ENCODE measurements at places on chromosomes 12 and 14.

DNA sequence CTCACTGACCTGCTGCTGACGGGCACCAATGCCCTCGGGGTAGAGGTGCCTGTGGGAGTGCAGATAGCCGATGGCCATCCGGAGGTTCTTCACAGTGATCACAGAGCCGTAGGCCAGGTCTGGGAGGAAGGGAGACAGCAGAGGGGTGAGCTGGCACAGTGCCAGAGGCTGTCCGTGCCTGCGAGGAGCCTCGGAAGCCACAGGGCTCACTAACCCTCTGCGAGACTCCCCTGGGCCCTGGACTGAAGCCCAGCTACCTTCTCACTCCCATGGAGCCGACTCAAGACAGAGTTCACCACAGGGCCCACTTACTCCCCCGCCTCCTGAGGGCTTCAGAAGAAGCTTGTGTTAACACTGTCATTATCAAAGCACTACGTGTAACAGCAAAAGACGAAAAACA, 24.5 kb downstream of the POMT2 start:
- no peak for DNase-seq

- no peak for DNase-seq
Measured at GRCh38 chr14:75577090-75577489, 1.3 kb upstream of the FLVCR2 start.

- no peak for DNase-seq
Measured at GRCh38 chr12:103735291-103735690, 105.7 kb downstream of the NT5DC3 start.

DNA sequence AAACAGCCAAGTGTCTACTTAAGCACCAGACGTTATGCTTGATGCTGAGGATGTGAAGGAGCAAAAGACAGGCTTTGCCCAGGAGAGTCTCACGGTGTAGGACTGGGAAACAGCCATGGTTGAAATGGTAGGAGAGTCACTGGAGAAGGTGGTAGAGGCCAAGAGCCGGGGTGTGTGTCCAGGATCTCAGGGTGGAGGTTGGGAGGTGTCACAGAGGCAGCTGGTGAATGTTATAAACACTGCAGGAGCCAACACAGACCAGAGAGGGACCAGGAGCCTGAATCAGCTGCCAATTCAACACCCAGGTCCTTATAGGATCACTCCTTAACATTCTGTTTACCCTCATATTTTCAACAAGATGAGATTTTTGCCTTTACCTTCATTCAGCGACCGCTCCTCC, 7.5 kb downstream of the NID2 start:
- no peak for DNase-seq

GRCh38 chr12:108342985-108343384, 3.9 kb upstream of the CMKLR1 start:
- no peak for DNase-seq

- no peak for DNase-seq
Measured at GRCh38 chr14:106787626-106788025, 1261.2 kb downstream of the TMEM121 start.

- peak; percentile 10 for DNase-seq
Measured at GRCh38 chr12:26233631-26234030, 38.3 kb downstream of the SSPN start.

DNA sequence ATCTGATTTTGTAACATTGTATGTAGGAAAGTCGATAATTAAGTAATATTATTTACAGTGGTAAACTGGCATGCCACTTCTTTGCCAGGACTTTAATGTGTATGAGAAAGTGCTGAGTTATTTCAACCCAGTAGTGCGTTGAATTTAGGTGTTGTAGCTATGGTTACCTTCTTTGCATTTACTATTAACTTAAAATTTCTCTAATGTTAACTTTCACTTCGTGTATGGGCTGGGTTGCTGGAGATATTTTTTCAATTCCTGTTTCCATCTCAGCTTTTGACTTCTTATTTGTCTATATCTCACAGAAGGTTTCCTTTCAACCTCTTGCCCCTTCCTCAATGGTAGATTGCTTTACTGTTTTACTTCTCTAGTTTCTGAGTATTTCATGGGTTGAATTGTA, 1345.6 kb downstream of the FSCB start:
- DNase-seq = no peak

- no peak for DNase-seq
Measured at GRCh38 chr12:120814903-120815429, 89.2 kb downstream of the SPPL3 start.

DNA sequence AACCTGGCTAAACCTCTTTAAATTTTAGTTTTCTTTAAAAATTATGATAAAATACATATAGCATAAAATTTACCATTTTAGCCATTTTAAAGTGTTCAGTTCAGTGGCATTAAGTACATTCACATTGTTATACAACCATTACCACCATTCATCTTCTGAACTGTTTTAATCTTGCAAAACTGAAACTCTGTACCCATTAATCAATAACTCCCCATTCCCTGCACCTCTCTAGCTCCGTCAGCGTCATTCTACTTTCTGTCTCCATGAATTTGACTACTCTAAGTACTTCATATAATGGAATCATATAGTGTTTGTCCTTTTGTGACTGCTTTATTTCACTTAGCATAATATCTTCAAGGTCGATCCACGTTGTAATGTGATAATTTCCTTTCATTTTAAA, 75.8 kb upstream of the DDHD1 start:
- no peak for DNase-seq

GRCh38 chr12:94982456-94982855, 21.0 kb downstream of the NDUFA12 start:
- DNase-seq = no peak

DNA sequence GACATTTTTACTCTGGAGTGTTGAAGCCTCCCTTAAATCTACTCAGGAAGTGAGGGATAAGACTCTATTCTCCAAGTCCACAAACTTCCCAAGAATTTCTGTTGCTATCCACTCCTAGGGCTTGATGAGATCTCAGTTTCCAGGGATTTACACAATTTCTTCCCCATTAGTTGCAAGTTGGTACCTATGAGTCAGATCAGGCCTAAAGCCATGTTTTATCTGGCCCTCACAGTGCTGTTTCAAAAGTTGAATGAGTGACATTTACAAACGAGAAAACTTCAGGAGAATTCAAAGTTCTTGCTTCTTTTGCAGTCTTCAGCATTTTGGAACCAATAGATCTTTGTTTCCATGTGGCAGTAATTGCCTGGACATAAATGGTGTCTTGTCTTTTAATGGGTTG, 156.4 kb upstream of the SYT10 start:
- no peak for DNase-seq

- no peak for DNase-seq
Measured at GRCh38 chr12:19398376-19399363, 40.6 kb upstream of the AEBP2 start.

DNA sequence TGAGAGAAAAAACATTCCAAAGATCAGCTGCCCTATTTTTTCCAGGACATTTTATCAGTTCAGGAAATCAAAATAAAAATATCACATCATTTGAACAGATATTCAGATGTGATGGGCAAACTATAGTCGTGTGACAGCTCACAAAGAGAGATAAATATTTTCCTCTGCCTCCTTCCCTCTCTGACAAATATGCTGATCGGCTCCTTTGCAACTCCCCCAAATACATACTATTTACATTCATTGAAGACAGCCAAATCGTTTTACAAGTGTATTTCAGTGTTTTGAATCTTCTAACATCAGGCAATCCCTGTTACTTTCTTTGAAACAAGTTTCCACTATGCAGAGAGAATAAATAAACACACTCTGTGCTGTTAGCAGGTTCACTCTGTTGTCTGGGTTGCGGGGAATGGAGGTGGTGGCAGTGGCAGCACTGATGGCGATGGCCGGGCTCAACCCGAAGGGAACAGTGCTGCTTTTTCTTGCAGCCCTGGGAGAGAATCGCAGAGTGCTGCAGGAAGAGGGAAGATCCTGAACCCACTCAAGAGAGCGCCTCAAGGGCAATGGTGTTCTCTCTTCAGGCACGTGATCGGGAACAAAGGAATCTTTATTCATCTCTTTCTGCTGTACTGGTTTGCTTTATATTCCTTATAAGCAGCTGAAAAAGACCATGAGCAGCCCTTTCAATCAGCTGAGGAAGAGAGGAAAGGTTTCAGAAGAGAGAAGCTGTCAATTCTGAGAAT, 142.5 kb downstream of the PHLDA1 start:
- DNase-seq = peak; percentile 62

DNA sequence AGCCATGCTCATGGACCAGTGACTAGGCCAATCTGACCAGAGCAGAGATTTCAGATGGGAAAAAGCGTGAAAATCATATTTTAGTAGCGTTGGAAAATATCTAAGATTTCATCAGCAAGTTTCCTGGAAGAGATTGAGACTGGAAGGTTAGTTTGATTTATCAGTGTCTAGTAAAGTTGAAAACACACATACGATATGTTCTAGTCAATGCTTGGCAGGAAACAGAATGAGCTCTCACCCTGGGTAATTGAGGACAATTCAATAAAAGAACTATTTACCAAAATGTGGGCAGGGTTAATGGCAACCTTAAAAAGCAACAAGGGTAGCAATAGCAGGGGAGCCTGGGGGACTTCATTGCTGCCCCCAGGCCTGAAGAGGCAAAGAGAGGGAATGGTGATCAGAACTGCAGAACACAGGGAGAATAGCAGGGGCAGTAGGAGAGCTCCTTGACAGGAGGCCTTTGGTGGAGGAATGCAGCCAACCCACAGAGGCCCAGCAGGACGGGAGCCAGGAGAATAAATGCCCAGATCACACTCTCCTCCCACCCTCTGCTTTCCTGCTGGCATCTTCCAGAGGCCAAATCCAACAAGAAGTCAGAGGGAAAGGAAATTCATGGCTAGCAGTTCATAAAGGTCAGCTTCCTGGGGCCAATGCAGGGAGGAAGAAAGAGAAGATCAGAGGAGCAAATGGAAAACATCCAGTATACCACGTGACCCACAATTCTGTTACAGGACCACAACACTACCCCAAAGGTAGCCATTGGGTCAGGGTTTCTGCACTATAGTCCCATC, 27.6 kb upstream of the LRP6 start:
- no peak for DNase-seq

GRCh38 chr12:103050273-103050672, 92.8 kb downstream of the ASCL1 start:
- DNase-seq = no peak

DNA sequence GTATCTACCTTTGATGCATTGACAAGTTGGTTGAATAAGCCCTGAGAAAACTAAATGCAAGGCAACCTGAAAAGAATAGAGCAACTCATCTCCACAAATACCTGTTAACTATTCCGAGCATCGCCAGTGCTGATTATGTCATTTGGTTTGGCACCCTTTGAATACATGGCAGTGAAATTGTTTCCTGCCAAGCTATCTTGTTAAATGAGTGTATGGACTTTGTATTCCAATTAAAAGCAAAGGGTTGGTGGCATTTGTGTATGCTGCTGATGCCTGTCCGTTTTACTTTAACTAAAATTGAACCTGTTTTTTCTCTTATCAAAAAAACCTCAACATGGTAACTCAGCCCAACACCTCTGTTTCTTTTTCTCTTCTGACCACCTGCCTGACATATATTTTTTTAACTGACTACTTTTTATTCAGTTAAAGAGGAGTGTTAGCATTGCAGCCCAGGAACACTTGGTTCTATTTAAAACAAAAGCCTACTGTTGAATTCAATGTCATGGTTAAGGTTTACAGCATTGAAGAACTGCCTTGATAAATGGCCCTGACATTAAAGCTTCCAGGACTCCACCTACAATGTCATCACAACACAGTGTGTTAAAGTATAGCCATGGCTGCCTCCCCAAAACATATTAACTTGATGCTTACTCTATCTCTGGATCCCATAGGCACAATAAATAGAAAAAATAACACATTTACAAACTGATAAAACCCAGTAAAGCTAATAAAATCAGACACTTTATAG, 838.3 kb upstream of the NOVA1 start:
- no peak for DNase-seq

DNA sequence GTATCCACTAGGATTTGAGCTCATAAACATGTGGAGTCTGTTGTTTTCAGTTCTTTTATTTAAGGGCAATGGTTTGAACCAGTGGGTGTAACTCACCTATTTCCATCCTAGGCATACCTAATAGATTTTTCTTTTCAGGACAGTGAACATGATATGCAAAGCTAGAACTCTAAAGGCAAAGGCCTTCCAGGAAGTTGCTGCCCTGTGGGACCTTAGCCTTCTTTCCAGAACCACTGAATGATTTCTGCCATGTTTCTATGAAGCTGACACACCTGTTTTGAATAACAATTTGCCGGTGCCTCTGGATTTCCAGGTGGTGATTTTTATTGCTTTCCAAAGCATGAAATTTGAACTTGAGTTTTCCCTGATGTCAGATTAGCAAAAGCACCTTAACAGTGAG, 372.9 kb upstream of the FAR2 start:
- no peak for DNase-seq

- DNase-seq = no peak
Measured at GRCh38 chr14:55813630-55814029, 233.6 kb downstream of the KTN1 start.

DNA sequence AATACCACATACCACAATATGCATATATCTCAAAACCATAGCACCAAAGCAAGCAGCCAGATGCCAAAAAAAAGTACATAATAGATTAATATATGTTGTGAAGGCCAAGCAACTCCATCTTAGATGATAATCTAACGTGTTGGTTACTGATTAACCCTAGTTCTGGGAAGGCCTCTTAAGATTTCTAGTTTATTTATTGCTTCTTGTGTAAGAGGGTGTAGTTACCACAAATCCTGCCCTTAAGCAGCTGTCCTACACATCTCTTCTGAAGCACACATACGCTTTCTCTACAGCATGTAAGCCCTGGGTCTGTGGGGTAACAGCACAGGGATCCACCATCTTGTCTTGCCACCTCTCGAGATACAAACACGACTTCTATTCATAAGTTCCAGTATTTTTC, 236.8 kb upstream of the AVPR1A start:
- no peak for DNase-seq

DNA sequence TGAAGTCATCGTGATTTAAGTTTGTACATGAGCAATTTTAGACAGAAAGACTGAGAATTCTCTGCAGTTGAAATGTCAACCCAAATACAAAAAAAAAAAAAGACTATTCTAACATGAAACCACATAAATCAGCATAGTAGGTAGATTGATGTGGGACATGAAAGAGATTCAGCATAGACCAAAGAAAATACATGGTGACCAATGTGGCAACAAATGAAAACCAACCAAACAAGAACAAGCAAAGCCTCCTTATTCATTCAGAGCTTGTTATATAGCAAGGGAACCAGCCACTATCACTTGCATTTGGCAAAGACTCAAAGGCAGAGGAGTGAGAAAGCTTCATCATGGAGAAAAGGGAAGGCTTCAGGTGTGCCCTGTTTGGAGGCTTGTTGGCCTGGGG, 144.4 kb upstream of the TMPO start:
- no peak for DNase-seq

DNA sequence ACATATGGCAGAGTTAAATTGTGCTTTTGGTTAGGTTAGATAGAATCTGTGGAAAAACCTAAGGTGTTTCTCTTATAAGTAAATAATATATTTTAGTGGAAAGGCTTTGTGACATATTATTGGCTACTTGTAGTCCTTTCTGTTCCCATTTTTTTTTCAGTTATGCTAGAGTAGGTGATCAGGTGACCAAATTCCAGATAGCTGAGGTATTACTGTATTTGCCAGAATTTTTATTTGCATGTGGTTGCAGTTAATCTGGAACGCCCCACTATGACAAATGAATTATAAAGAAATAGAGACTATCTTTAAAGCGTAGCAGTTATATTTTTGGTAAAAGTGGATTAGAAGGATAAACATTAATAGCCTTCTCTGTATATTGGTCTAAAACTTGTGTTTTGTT, 52.0 kb downstream of the ARHGAP5 start:
- DNase-seq = no peak

Measured in anterior cingulate cortex (tissue), 58 donors.